ENCODE measurements at places on chromosomes 13 and 19.

- no peak for DNase-seq
Observed at GRCh38 chr13:111361873-111362648, 41.6 kb downstream of the TEX29 start.

GRCh38 chr19:14686411-14686810 lies 3.4 kb upstream of the ZNF333 start:
- DNase-seq: no peak

- DNase-seq: no peak
Observed at GRCh38 chr13:111470933-111471332, 150.5 kb downstream of the TEX29 start.

DNA sequence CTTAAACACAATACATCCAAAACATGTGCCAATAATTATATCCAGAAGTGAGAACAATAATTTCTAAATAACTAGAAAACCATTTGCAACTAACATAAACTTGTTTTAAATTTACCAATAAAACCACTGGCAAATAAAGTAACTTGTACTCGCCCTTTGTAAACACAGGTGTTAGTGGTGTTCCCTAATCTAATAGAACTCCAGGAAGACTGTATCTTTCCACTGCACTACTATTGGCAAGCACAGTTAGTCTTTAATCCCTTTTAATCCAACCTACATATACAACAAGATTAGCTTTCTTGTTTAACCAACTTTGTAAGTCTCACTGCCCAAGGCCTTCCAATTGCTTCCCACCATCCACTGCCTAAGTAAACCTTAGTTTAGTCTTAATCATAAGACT lies 79.5 kb downstream of the PCDH9 start:
- DNase-seq: no peak

GRCh38 chr19:1269065-1269477 lies at the start of gene CIRBP:
TSS of gene CIRBP (plus strand) at chr19:1269332. CDS start at chr19:1270934, 1,602 bp downstream.
- DNase-seq: no peak

DNA sequence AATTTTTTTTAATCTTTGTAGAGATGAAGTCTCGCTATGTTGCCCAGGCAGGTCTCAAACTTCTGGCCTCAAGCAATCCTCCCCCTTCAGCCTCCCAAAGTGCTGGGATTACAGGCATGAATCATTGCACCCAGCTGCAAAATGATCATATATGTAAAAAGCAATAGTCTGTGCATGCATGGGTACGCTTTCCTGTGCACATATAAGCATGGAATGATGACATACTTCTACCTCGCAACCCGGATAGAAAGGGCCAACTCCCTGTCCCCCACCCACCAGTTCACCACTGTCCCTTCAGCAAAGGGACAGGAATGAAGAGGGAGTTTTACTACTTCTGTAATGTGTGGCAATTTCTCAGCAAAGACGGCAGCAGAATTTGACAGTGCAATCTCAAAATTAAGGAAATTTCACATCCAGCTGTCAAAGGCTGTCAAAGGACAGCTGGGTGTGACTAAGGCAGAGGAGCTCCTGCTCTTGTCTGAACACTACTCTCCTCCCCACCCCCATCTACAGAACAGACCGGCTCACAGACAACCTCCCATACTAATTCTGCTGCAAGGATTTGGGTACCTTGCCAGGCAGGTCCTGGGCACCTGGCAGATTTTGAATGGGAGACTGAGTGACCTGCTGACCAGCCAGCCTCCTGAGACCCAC lies 95.6 kb downstream of the TSHZ3 start:
- no peak for DNase-seq

DNA sequence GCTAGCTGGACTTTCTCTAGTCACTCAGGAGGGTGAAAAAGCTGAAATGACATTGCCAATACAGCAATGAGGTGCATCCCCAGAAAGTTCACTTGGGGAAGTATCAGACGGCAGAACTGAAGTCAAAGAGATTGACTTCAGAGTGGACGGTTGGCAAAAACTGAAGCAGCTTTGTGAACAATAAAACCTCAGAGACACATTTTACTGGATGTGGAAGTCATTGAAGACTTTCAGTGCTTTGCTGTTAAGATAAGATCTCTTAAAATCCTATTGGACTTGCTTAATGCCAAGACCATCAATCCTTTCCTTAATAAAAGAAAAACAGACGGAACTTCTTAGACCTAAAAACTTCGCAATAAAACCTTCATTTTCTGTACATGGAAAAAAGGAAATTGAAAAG lies 103.7 kb downstream of the ABCC4 start:
- no peak for DNase-seq

DNA sequence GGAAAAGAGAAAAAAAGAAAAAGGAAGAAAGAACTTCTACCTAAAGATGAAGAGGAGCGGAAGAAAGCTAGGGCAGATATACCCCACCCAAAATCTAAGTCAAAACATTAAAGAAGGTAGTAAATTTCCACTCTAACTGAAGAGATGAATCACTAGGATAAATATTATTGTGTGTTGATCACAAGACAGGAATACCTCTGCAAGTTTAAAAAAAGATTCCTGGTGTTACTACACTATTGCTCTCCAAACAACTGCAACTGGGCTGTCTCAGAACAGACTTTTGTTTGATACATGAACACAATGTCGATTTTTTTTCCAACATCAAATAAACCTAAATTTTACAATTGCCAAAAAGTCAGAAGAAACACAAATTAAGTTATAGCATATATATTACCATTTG lies 6.8 kb downstream of the HSPH1 start:
- no peak for DNase-seq

- no peak for DNase-seq
Observed at GRCh38 chr19:3061182-3062161, 823 bp downstream of the TLE5 start.

- DNase-seq: peak; percentile 45
Observed at GRCh38 chr13:26502826-26503225, 54.7 kb upstream of the WASF3 start.

- no peak for DNase-seq
Observed at GRCh38 chr13:94712287-94712811, at the start of gene SOX21. TSS of gene SOX21 (minus strand) at chr13:94712545. CDS start at chr13:94712049, 496 bp downstream.

- no peak for DNase-seq
Observed at GRCh38 chr13:102593466-102593865, 3.3 kb upstream of the TPP2 start.

DNA sequence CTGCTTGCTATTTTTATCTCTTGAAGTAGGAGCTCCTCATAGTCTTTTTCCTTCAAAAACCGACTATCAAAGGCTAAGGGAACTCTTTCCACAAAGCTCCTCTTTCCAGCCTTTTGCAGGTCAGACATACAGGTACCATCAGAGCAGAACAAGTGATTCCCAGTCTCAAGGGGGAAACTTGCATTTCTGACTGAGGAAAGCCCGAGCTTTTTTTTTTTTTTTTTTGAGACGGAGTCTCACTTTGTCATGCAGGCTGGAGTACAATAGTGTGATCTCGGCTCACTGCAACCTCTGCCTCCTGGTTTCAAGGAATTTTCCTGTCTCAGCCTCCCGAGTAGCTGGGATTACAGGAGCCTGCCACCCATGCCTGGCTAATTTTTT lies 32.0 kb downstream of the RUBCNL start:
- DNase-seq: no peak

DNA sequence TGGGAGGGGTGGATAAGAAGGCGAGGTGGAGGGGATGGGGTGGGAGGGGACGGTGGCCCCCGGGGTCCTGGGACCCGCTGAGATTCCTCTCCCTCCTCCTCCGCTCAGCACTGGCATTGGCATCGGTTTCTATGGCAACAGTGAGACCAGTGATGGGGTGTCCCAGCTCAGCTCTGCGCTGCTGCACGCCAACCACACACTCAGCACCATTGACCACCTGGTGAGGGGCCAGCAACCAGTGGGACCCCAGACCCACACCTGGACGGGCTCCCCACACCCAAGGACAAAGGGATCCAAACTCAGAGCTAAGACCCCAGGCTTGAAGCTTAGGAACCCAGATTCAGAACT lies 5.9 kb downstream of the TTYH1 start:
- no peak for DNase-seq

DNA sequence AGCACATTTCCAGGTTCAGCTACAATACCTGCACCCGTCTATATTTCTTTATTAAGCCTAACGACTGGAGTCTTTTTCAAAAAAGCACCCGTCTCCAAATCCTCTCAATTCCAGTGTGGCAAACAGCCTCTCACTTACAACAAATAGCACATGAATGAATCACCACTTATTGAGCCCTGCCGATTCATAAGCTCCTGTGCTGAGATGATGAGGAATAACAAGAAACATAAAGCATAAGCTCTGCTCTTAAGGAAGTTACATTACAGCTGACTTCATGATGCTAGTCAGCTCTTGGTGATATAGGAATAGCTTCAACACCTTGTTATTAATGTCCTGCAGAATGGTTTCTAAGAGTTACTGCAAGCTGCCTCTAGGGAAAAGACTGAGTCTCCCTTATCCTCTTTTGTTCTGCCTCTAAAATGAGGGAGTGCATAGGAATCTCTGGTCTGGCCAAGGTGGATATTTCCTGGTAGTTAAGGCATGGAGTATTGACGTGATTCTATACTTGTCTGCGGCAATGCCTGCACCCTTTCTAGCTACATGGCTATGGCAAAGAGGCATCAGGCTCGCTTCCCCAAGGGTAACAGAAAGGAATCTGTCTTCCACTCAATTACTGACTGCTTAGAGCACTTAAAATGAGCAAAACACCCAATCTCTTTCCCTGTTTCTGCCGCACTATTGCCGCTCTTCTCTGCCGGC lies 195.7 kb downstream of the KLF12 start:
- DNase-seq: no peak

DNA sequence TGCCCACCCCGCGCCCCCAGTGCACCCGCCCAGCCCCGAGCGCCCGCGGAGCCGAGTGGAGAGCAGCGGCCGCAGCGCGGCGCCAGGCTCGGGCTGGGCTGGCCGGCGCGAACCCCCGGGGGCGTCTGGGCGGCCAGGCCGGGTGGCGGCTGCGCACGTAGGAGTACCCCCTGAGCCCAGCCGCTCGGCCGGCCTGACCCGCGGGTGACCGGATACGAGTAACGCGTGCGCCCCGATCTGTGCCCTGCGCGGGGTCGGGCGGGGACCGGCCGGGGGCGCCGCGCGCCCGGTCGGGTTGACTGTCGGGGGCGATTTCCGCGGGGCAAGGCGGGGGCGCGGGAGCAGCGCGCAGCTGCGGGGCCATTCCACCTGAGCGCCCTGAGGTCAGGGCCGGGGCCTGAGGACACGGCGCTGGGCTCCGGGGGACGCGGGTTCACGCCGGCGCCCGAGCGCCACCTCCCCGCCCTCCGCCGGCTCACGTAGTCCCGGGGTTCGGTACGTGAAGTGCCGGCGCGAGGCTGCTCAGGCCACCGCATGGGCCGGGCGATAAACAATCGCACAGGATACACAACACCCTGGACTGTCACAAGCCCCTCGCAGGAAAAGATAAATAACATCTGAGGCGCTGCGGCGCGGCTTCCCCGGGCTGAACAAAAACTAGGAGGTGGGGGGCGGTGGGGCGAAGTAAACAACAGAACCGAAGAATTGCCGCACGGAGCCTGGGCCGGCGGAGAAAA lies 37.6 kb upstream of the FLT1 start:
- no peak for DNase-seq

GRCh38 chr13:41075034-41075433 lies 13.7 kb downstream of the WBP4 start:
- no peak for DNase-seq

DNA sequence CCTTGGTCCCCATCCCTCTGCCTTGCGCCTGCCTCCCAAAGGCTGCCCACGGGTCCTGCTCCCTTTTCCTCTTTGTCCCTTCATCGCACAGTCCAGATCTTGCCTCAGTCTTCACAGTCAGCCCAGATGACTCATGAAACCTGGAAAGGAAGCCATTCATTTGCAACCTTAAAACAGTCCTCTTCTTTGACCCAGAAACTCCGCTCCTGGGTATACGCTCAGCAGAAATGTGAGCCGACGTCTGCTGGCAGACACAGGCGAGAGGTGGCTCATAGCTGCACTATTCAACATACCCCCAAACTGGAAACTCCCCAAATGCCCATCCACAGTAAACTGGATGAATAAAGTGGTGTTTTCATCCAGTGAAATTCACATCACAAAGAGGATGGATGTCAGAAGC lies 13.6 kb upstream of the PEPD start:
- DNase-seq: no peak

GRCh38 chr13:94860981-94861407 lies 148.6 kb upstream of the SOX21 start:
- no peak for DNase-seq

GRCh38 chr19:49492573-49493405 lies 3.4 kb upstream of the RPS11 start:
- DNase-seq: no peak

DNA sequence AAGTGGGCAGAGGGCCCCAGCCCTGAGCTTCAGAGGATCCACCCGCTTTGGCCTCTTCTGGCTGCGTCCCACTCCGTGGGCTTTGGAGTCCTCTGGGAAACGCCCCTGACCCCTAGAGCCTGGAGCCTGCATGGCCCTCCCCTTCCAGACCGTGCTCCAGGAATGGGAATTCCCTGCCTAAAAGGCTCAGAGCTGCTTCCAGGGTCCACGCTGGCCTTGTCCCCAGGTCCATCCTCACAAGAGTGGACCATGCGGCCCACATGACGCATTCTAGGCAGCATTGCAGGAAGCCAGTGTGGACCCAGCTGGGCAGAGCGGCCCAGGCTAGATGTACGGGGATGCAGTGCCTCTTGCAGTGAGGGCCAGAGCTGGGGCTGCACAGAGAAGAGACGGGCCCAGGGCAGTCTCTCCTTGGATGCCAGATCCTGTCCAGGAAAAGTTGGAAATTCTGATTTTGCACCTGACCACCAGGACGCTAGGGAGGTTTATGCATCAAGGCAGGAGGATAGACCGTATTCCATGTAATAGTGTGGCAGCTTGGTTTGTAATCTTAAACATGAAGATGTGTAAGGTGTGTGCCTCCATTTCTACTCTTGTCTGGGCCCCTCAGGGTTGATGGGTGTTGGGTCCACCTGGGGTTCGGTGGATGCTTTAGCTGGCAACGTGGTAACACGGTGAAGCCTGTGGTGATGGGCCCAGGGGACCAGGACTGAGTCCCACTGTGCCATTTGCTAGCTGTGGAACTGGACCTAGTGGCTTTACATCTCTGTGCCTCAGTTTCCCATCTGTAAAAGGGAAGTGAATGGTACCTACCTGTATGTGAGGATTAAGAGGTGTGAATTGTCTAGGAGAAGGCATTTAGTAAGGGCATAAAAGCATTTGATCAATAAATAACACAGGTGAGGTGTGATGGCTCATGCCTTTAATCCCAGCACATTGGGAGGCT lies 14.8 kb upstream of the FXYD3 start:
- DNase-seq: no peak

DNA sequence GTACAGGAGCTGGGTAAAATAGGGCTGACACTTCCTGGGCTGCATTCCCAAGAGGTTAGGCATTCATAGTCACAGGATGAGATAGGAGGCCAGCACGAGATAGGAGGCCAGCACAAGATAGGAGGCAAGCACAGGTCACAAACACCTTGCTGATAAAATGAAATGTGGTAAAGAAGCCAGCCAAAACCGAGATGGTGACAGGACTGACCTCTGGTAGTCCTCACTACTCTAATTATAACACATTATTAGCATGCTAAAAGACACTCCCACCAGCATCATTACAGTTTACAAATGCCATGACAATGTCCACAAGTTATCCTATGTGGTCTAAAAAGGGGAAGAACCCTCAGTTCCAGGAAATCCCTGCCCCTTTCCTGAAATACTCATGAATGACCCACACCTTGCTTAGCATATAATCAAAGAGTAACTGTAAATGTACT lies 20.9 kb upstream of the IGSF23 start:
- DNase-seq: no peak

- no peak for DNase-seq
Observed at GRCh38 chr13:38563739-38564138, 123.1 kb upstream of the FREM2 start.

GRCh38 chr13:20993661-20994440 lies 67.5 kb downstream of the LATS2 start:
- DNase-seq: no peak
